Bone marrow (tissue), 2 donors: ENCODE measurements at places on chromosomes 6 and 20.

DNA sequence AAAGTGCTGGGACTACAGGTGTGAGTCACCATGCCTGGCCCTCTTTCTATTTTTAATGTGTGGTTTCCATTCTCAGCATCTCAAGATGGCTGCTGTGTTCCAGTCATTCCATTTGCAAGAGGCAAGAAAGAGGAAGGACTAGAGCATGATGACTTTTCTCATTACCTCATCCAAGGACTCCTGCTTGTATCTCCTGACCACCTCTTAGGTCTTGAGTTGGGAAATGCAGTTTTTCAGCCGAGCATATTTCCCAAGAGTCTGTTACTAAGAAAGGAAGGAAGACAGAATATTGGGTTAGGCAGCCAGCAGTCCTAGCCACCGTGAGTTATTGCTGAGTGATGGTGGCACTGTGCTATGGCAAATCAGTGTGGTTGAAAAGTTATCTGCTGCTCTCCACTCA, 108.4 kb upstream of the INSM1 start:
- no peak for DNase-seq

DNA sequence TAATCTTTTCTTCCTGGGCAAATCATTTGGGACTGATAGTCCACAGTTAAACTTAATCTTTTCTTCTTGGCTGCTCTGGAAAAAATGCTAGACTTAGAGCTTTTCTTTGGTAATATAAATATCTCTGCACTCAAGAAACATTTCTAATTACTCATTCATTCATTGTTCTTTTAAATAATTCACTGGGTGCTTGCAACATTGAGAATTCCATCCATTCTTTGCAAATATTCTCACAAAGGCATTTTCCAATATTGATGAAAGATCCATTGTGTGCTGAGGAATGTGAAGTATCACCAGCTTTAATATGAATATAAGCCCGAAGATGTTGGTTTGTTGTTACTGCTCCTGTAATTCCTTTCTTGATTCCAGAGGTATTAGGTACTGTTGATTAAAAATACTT, 38.4 kb downstream of the AKAP7 start:
- no peak for DNase-seq

DNA sequence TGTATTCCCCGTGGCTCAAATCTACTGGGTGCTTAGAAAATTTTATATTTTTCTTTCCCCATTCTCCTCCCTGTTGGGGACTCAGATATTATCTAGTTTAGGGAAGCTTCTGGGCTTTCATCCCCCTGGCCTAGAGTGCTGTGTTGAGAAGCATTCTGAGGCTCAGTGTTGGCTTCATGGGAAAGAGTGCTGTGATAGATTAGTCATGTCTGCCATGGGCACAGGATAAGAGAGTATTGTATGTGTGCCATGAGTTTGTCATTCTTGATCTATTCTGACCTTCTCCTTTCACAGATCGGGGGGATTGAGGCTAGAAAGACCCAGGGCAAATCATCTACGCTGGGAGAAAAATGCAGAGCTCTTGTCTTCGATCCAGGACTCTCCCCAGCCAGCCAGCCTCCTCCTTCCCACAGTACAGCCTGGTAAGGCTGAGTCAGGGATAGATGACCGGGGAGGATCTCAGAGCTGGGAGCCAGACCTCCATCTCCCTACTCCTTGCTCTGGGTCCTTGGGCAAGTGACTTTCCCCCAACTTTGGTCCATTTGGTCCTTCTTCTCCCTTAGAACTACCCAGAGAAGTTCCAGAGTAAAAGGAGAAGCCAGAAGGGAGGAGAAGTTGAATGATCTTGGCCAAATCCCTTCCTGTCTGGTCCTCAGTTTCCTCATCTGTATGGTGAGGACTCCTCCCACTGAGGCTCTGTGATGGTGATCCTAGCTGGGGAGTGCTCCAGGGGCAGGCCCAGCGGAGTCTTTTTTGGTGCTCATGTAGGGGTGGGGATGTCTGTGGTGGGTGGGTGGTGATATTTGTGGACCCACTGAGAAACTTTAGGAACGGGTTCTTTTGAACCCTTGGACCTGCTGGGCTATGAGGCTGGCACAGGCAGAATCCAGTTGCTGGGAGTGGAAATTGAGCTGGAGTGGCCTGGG, 5.0 kb downstream of the SRC start:
- DNase-seq, result no peak

GRCh38 chr6:10713962-10714361, 8.9 kb upstream of the TMEM14C start:
- no peak for DNase-seq

DNA sequence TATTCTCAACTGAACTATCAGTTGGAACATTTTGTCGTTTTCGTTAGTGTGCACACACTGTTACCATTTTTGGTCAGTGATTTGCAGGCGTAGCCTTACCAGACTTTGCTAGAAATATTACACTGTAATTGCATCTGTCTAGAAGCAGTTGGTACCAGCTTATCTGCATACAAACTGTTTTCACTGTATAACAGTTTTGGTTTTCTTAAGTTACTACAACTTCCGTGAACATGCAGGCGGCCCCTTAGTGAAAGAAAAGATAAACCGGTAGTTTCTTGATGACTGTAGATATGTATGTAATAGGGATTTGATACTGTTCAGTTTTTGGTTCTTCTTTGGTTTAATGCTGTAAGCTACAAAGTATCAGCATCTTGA, 1.3 kb downstream of the DSTN start:
- no peak for DNase-seq

DNA sequence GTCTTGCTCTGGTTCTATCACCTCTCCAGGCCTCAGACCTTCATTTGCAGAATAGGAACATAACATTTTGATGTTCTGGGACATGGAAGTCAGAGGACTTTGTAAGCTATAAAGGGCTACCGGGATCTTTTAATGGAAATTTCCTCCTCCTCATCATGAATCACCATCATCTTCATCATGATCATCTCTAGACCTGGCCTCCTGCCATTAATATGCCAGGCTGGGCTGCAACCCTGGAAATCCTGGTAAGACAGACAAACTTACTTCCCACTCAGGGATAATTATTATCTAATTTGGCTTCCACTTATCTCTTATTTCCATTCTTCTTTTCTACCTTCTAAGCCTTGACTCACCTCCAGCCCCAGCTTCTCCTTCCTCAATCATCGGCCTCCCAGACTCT, 41.0 kb upstream of the MRPS18A start:
- no peak for DNase-seq

- DNase-seq, result no peak
These were observed 31.3 kb upstream of the E2F3 start for GRCh38 chr6:20370393-20370792.

DNA sequence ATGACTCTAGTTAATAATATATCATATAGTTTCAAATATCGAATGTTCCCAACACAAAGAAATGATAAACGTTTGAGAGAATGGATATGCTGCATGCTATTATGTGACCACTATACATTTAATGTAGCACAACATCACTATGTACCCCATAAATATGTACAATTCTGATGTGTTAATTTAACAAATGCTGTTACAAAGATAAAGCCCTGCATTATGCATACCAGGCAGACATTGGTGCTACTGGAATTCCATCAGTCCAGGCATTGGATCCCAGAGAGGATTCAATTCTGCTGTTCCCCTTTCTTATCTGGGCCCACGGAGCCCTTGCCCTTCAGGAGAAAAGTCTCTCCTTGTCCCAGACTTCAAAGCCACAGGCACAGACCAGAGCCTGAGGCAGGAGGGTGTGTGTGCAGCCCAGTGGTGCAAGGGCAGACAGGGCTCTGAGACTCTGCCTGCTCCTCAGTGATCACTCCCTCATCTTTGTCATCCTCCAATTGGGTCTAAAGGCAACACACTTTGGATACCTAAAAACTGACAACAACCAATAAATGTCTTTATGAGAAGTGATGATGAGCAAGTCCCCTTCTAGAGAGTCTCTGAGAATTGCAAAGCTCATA, 45.2 kb downstream of the PSMG4 start:
- no peak for DNase-seq

- DNase-seq, result no peak
These were observed 65.6 kb downstream of the ATP9A start for GRCh38 chr20:51702556-51702955.

- DNase-seq, result no peak
These were observed 115.3 kb downstream of the SYNDIG1 start for GRCh38 chr20:24584538-24585356.

- DNase-seq, result no peak
These were observed 132.1 kb downstream of the ZDHHC14 start for GRCh38 chr6:157513004-157513603.

DNA sequence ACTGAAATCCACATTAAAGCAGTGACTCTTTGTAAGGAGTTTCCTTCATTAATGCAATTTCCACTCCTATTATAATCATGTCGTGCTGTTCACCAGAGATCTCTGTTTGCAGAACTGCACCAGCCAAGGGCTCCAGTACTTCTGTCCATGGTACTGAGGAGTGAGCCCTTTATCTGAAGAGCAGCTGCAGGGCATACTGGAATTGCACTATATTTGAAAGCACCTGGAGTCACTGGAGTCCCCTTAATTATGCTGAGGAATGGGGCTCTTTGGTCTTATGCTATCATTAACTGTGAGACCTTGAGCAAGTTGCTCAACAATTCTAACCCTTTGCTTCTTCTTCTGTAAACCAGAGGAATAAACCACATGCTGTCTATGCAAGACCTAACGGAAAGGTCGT, 61.7 kb upstream of the NUP153 start:
- DNase-seq, result no peak

- no peak for DNase-seq
These were observed 11.0 kb upstream of the ARMC12 start for GRCh38 chr6:35725721-35726438.

- DNase-seq, result no peak
These were observed 118.2 kb downstream of the ADAT2 start for GRCh38 chr6:143332153-143332845.

- no peak for DNase-seq
These were observed 112.4 kb upstream of the SNX9 start for GRCh38 chr6:157710604-157711003.

GRCh38 chr6:140812636-140813035, 1320.1 kb upstream of the GJE1 start:
- DNase-seq, result no peak

- no peak for DNase-seq
These were observed 122.4 kb downstream of the MRPL14 start for GRCh38 chr6:44004625-44005506.

- no peak for DNase-seq
These were observed 161.2 kb downstream of the SYNDIG1 start for GRCh38 chr20:24630486-24631172.

DNA sequence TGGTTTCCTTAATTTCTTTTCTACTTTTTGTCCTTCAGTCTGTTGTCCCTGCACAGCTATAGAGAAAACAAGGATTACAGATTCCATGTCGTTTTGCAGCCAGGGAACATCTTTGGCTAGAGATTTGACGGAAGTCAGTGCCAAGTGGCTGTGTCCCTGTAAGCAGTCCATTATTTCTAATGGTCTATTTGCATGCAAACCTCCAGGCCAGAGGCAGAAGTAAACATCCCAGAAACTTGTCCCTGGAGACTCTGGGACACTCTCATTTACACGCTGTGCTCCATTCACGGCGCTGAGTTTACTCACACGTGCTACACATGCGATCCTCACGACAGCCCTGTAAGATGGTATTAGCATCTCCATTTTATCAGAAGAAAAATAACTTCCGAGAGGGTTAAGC, 355.5 kb downstream of the PRKN start:
- DNase-seq, result no peak

DNA sequence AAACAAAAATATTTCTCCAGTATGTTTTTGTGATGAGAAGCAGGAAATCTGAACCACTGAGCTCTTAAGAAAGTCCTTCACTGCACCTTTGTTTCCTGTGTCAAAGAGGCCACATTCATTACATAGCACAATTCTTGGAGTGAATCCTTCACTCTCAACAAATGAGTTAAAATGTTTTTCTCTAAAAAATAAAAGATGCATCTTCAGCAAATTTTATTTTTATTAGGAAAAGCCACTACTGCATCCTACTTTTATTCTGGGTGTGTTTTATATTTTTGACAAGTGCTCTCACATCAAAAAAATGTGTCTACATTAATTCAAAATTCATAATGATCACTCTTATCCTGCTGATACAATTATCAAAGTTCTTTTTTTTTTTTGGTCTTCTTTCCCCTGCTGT, 76.3 kb downstream of the PLCB4 start:
- no peak for DNase-seq

DNA sequence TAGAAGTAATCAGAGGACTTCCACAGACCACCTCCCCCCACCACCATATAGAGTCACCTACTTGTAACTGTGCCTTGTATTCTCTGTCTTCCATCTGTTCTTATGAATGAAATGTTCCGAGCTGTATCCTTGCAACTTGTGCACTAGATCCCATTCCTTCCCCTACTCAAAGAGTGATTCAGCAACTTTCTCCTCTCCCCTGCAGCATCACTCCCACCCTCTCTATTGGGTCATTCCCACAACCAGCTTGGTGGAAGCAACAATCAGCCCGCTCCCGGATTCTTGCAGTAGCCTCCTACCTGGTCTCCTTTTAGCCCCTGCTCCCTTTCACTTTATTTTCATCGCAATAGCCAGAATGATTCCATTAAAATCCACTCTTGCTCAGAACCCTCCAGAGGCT, 34.9 kb upstream of the REV3L start:
- no peak for DNase-seq

DNA sequence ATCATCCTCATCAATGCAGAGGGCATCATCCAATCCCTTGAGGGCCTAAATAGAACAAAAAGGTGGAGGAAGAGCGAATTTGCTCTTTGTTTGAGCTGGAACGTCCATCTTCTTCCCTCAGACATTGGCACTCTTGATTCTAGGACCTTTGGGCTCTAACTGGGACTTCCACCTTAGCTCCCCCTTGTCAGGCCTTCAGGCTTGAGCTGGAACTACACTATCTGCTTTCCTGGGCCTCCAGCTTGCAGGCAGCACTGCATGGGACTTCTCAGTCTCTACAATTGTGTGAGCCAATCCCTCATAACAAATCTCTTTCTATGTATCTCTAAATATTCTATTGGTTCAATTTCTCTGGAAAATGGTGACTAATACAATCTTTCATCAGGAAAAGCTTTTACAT, 155.4 kb downstream of the MCHR2 start:
- no peak for DNase-seq

- no peak for DNase-seq
These were observed 35.4 kb downstream of the AKAP12 start for GRCh38 chr6:151275121-151275520.

DNA sequence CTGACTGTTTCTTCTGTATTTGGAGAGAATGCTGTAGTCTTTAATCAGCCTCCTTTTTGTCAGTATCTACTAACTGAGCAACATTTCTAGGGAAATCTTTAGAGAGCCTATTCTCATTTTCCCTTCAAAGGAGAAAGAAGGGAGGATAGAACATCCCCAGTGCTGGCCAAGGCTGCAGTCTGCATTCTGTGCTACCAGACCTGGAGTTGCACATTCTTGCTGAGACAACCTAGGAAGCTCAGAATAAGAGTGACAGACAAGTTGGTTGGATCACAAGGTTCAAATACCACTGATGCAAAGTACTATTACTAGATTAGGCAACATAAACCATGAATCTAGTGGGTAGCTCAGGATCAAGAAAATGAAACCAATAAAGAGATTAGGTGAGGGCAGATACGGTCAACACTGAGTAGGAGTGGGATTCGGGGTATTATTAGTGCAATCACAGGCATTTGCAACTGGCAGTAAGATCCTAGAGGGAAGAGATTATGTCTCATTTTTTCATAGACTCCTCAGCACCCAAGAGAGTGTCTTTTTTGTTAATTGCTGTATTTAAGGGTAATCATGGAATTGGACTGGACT, 213.5 kb upstream of the FAM83B start:
- DNase-seq, result no peak

- no peak for DNase-seq
These were observed 155.0 kb downstream of the TMEM200A start for GRCh38 chr6:130520801-130521200.

GRCh38 chr6:117601811-117602150, 530 bp downstream of the GOPC start:
- no peak for DNase-seq
